ENCODE measurements at places on chromosomes 7 and 10.

DNA sequence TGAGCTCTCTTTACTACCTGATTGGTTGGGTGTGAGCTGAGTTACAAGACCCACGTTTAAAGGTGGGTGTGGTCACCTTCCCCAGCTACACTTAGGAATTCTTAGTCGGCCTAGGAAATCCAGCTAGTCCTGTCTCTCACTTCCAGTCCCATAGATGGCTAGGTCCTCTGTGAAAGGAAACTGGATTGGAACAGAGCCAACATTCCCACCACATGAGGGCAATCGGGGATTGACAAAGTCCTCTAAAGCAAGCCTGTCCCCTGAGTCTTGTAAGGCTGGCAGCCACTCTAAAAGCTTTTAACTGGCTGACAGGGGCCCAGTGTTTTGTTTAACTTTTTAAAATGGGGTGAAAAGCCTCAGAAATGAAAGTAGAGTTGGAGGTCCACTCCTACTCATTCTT lies 15.1 kb upstream of the CROT start:
- no peak for DNase-seq

DNA sequence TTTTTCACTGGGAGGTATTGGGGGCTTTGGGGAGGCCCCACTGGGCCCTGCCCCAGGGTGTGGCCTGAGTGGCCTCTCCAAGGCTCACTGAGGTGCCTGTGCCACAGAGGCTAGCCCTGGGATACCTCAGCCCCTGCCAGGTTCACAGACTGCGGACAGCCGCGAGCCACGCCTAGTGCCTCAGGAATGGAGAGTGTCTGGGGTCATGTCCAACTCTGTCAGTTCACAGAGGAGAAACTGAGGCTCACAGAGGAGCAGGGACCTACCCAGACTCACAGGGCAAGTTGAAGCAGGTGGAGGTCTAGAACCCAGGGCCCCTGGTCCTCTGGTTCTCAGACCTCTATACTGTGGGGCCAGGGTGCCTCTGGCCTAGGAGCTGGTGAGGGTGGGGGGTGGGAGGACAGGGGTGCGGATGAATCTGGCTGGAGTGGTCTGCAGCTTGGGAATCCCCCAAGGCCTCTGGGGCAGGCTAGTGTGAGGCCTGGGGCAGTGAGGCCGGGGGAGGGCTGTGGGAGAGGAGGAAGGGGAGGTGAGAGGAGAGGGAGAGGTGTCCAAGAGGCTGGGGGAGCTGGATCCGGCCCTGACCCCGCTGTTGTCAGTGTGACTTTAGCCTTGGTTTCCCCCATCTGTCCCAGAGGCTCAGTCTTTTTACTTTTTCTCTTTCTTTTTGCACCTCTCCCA lies 20.0 kb downstream of the NEURL1 start:
- no peak for DNase-seq

DNA sequence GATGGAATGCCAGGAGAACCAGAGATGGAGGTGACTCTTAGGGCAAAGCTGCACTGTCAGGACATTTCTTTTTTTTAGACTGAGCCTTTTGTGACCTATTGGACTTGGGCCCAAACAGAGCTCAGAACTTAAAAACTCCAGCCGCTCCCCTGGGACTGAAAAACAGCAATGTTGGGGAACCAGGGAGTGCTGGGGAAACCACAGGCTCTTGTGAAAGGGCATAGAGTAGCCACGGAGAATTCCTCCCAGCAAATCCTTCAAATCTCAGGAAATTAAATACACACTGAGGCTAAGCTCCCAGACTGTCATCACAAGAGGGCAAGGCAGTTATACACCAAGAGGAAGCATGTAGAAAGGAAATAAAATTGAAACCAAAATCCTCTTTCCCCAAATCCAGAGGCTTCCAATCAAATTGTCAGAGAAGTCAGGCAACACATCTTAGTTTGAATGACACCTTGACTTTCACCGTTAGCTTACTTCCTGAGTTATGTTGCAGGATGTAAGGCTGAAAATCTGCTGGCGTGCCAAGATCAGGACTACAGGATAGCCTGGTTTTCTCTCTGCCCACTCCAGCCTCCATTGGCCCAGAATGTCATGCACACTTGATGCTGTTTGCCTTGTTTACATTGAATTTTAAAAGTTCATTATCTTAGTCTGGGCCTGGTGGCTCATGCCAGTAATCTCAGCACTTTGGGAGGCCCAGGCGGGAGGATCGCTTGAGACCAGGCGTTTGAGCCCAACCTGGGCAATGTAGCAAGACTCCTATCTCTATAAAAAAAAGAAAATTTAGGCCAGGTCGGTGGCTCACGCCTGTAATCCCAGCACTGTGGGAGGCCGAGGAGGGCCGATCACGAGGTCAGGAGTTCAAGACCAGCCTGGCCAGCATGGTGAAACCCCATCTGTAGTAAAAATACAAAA lies 2.6 kb upstream of the RFC2 start:
- no peak for DNase-seq

GRCh38 chr7:148906707-148907498 lies 22.8 kb upstream of the EZH2 start:
- DNase-seq: no peak

DNA sequence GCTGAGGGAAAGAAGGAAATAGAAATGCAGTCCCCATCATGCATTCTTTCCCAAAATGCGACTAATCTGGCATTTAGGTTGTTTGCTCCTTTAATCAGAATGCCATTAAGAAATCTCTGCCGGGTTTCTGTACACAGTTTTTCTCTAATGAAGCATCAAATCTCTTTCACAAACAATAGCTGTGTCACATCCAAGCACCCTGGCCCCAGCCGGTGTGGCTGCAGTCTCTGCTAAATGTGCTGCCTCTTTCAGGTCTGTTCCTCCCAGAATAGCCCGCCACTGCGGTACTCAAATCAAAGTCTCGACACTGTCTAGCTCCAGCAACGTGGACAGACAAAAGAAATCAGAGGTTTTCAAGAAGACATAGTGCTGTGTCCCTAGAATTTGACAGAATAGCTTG lies 343.8 kb downstream of the KCNMA1 start:
- DNase-seq: no peak

GRCh38 chr7:114922652-114923402 lies 933 bp downstream of the MDFIC start:
- peak; percentile 40 for DNase-seq

GRCh38 chr7:128739048-128739962 lies at the start of gene CALU:
Gene CALU (plus strand): TSS chr7:128739359. CDS start chr7:128748584, 9,225 bp downstream.
- DNase-seq: peak; percentile 89

- DNase-seq: no peak
Measured at GRCh38 chr7:114218283-114218682, 196.3 kb upstream of the FOXP2 start.

DNA sequence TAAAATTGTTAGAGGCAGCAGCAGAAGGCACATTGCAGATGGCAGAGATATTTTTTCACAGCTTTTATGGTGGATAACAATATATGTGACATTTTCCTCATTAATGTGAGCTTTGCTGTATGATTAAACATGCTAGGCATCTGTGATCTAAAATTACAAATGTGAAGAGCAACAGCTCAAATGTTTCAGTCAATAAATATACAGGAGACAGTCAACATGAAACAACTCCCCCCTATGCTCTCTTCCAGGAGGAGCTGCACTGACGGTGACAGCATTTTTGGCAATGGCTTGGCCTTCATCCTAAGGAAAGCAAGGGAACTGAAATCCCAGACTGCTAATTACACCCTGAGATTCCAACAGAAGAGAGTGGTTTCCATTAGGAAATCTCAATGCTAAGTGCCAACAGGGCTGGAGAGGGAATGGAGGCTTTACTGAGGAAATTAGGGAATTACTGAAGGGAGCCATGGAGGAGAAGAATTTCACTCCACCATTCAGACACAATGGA lies 51.4 kb upstream of the GRB10 start:
- DNase-seq: no peak

- DNase-seq: no peak
Measured at GRCh38 chr7:2862831-2863361, 18.8 kb upstream of the GNA12 start.

DNA sequence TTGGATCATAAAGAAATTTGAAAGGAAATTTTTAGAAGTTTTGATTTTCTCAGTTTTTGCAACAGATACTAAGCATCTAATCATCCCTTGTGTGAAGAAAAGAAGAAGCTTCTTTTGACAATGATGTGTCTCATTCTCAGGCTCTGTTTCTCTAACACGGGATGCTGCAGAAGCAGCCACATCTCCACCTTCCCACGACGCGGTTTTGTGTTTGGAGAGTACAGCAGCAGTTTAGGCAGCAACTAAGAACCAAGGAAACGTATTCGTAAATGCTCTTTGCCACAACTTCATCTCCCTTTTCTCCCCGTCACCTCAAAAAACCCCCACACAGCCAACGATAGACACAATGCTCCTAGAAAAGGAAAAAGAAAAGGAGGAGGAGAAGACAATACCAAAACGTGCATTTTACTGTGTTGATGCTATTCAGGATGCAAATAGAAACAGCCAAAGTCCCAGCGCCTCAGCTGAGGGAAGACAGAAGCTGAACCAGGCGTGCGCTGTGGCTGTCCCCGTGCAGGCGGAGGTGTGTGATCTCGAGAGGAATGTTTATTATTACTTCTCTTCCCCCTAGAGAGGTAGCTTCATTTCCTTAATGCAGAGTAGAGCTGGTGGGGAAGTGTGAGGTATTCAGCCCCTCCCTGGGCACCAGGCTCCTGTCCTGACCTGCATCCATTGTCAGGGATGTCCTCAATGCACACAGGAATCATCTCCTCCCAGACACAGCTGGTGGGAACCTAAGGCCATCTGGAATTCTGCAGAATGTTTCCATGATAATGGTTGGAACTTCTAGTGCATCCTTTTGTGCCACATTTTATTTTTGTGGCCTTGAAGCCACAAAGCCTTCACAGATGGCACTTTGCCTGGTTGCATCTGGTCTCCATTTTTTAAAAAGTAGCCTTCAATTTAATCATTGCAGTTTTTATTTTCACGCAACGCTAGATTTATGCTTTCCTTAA lies 174.6 kb upstream of the KLF6 start:
- DNase-seq: no peak

DNA sequence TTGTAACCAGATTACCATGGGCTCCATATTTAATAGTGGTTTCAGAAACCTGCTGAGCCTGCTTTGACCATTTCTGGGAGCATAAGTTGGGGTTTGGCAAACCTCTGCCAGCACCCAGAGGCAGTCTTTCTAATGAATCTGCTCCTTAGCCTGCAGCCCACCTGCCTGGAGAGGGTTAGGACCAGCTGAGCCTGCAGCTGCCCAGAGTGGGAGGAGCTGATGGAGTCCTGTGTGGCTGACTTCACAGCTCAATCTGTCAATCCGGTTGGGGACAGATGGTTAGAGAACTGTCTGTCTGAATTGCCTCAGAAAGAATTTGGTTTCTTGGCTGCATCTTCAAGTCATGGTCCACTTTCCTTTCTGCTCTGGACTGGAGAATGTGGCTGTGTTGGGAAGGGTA lies 444.6 kb downstream of the NRG3 start:
- DNase-seq: no peak

- DNase-seq: no peak
Measured at GRCh38 chr10:121070275-121071070, 219.3 kb downstream of the WDR11 start.

DNA sequence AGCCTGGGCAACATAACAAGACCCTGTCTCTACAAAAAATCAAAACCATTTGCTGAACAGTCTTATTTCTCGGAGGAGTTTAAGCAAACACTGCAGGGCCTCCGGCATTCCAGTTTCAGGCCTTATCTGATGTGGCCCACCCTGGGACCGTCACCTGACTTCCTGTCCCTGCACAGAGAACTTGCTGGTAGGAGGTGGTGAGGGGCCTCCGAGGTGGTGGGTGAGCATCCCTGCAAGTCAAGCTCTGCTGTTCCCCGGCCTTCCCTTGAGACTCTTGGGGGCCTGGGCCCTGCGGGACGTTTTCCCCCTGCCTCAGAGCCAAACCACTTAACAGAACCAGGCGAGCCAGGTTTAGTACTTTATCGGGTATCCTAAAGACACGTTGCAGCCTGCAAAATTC lies 44.5 kb upstream of the AP5Z1 start:
- no peak for DNase-seq

DNA sequence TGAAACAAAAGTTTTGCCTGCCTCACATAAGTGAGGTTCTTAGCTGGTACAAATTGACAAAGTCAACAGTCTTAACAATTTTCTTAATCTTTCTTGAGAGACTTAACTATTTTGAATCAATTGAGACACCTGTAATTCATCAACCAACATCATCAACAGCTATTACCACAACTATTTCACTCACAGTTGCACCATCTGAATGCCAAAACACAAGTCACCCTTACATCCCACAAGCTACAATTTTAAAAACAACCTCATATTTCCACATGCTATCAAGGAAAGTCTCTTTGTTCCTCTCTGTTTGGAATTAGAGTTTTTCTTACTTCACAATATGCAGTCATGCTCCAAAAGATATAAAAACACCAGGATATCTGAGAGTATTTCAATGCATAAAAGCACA lies 4.9 kb downstream of the SMURF1 start:
- no peak for DNase-seq

- DNase-seq: peak; percentile 12
Measured at GRCh38 chr10:103278862-103279298, 1.9 kb downstream of the INA start.

- no peak for DNase-seq
Measured at GRCh38 chr10:44030132-44030531, 354.8 kb downstream of the CXCL12 start.

DNA sequence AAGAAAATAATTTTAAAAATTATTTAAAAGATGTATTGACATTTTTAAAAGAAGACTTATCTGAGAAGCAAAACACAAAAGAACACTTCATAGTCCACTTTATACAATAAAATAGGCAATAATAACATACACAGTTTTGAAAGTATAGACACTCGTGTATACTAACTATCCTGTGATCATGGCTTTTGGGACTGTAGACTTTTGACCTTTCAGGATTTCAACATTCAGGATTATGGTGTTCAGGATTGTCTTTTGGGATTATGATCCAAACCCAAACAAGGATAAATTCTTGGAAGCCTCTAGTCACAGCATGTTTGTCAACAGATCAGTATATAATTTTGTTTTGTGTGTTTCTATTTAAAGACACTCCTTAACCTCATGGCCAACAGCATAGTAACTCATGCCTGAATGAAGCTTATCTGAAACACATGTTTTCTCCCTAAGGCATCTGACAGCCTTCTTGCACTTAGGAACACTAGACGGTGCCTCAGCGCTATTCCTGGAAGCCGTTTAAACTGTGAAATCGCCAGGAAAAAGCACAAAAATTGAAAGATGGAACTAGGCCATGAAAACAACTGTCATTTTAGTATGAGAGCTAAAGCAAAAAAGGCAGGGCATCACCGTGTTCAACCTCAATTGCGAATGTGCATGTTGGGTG lies 29.9 kb downstream of the GSAP start:
- no peak for DNase-seq

GRCh38 chr7:36082910-36083309 lies 70.1 kb upstream of the EEPD1 start:
- DNase-seq: no peak
